ENCODE measurements at places on chromosomes 6 and 20.

GRCh38 chr6:17098538-17098937 is 3.3 kb upstream of the STMND1 start:
- DNase-seq, result no peak

DNA sequence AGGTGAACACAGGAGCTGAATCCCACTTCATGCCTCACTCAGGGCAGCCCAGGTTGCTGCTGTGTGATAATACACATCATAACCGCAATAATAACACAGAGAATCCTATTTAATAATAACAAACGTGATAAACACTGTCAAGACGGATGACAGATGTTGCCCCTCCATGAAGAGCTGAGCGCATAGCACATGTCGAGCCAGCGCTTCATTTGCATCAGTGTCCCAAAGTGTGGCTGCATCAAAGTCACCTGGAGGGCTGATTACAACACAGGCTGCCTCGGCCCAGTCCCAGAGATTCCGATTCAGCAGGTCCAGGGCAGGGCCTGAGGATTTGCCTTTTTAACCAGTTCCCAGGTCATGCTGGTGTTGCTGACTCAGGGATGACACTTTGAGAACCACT is 198.5 kb downstream of the QKI start:
- no peak for DNase-seq

- DNase-seq, result no peak
These were observed 28.1 kb downstream of the DACT2 start for GRCh38 chr6:168291450-168291849.

DNA sequence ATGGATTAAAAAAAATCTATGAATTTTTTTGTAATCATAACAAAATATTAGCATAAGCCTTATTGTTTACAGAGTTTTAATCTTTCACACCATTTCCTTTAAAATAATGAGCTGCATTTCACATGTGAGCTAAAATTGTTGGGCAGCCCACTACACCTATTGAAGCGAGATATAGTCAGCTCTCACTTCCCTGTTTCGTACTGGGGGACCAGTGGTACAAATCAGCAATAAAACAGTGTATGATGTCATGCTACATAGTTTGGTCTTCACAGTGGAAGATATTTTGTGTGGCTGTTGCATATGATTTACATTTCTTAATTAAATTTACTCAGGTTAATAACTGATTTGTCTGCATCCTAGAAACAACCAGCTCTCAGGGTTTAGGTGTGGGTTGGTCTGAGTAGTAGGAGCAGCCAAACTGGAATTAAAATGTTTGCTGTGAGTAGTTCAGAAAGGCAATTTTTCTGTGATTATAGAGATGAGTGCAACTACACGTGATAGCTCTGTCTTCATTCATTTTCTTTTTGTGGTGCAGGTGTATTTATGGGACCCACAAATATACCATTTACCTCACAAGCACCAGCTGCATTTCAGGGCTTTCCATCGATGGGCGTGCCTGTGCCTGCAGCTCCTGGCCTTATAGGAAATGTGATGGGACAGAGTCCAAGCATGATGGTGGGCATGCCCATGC is 99.3 kb downstream of the B3GAT2 start:
- no peak for DNase-seq

- DNase-seq, result no peak
These were observed 4.9 kb downstream of the TUBB start for GRCh38 chr6:30724906-30725667.

DNA sequence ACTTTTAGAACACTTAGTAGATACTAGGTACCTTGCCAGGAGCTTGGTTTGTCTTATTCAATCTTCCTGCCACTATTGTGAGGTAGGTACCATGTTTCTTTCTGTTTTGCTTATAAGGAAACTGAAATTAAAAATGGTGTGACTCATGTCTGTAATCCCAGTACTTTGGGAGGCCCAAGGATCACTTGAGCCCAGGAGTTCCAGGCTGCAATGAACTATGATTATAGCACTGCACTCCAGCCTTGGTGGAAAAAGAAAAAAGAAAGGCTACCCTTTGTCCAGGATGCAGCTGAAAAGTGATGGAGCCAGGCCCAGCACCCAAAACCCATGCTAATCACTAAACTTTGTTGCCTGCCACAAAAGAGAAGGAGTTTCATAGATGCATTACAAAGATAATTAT is 34.1 kb upstream of the LAMA4 start:
- no peak for DNase-seq

DNA sequence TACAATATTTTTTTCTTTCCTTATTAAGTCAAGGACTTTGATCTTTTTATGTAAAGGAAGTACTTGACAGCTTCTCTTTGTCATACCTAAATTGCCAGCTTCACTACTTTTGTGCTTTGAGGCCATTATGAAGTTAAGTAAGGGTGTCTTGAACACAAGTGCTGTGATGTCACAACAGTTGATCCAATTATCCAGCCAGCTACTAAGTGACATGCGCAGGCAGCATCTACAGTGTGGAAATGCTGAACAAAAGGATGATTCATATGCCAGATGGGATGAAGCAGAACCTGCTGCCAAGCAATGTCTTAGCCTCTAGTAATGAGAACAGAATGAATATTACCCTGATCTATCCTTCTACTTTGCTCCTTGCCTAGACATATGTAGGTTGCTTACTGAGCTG is 68.3 kb upstream of the TMEM244 start:
- DNase-seq, result no peak

DNA sequence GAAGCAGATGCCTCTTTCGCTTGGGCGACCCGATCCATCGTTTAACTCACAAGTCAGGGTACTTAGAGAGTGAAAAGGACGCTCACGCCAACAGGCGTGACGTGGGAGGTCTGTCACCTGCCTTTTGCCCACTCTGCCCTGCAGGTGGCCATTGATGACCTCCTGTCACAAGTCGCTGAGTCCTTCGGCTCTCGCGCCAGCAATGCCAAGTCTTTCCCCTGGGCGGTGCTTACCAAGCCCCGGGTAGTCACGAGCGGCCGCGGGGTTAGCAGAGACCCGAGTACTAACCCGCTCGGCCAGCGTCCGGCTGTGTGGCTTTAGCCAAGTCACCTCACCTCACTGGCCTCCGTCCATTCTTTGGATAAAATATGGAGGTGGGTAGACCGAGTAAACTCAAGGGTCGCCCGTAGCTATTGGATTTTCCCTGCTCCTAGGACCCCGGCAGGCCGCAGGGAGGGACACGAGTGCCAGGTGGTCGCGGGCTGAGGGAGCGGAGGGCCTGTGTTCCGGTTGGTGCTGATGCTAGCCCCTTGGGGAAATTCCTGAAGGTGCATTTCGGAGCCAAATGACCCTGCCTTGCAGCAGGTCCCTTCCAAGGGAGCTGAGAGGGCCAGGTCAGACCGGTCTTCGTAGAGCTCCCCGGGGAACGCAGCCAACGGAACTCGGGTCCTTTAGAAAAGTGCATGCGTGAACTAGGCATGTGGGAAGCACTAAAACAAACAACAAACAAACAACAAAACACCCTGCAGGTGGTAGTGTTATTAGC is 668 bp downstream of the PKIB start:
- no peak for DNase-seq

GRCh38 chr20:40307997-40308396 is 381.0 kb downstream of the MAFB start:
- no peak for DNase-seq

DNA sequence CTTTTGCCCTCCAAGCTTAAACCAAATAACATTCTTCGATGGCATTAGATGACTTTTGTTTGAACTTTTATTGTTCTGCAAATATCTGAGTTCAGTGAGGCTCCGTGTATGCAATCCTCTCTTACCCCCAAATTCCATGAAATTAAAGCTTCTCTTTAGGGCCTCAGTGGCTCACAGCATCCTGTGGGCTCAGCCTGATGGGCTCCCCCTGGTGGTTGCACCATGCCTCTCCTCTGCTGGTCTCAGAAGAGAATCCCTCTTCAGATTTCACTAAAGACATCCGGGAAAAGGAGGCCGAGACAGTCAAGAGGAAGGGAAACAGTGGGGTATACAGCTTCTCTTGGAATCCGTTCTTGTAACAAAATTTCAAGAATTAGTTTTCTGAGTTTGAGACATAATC is 331.6 kb upstream of the NT5E start:
- no peak for DNase-seq

GRCh38 chr20:55437798-55438415 is 567.4 kb downstream of the CBLN4 start:
- no peak for DNase-seq

DNA sequence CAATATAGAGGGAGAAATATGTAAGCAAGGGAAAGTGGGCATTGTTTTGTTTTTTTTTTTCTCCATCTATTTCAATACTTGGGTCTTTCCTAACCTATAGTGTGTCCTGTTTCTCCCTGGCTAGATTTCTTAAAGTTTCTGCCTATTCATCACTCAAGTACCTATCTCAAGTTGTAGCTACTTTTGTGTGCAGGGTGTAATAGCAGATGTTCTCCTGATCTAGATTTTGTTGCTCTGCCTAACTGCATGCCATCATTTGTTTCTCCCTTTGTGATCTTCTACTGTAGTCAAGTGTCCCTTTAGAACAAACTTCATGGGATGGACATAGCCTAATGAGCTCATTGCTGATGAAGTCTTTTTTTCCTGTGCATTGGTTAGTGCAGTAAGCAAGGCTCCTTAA is 45.8 kb downstream of the TOP1 start:
- no peak for DNase-seq

- DNase-seq, result no peak
These were observed 11.2 kb downstream of the TCFL5 start for GRCh38 chr20:62850333-62850974.

DNA sequence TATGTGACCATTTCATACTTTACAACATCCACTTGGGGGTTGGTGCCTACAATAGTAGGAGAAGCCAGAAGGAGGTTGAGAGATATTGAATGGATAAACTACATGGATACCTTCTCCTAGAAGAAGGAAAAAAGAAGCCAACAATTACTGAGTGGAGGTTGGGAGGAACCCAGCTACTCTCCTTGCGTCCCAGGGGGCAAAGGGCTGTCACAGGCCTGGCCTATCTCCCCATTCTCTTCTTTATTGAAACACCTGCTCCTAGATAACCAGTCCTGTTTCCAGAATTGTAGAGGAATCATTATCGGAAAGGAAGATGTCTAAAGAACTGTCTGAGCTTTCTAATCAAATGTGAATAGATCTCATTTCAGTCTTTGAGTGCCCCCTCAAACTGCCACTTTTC is 115.1 kb downstream of the MAP7 start:
- no peak for DNase-seq
